Natural killer cell treated with Interleukin-12 subunit alpha and Interleukin-12 subunit beta and Interleukin-15 and Interleukin-18, amount 100 ng/mL, for 72 hours (primary cell): ENCODE measurements at places on chromosomes 5 and 9. TPM values are rescaled to one million over a fixed set of nuclear protein-coding genes. Genes with fewer than 3 reads are reported as not detected.

DNA sequence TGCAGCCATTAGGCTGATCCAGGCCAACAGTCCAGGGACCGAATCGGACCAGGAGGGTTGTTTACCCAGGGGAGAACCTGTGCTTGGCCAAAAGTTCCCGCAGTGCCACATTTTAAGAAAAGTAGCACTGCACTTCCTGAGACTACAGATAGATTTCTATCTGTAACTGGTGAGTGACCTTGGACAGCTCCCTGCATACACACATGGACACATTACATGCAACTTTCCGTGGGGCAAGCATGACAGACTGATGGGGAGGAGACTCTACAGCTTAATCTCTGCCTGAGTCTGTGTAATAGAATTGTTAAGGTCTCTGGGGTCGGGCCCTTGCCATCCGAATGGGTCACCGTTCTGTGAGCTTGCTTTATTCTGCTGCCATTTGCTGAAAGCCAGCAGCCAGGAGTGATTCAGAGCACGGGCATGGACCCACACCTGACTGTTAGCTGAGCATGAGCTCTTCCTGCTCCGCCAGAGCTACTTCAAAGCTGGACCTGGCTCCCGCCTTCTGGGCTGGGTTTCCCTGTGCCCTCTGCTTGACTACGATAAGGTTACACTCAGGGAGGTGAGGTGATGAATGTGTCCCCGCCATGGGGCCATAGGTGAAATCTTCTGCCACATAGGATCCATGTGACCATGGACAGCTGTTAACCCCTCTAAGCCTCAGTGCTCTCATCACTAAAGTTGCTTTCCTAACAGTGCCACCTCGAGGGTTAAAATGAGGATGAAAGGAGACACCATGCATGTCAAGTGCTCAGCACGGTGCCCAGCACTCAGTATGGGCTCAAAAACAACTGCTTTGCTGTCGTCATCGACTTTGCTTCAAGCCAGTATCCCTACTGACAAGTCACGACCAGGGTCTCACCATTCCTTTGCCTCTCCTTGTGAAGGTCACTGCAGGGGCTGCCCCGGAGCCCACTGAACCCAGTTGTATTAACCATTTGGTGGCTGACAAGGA lies 200.0 kb downstream of the MELK start:
- no peak for DNase-seq

GRCh38 chr5:12013351-12013750 lies 109.1 kb upstream of the CTNND2 start:
- DNase-seq: no peak

- DNase-seq: no peak
These were observed 84.2 kb upstream of the TNC start for GRCh38 chr9:115202181-115202580.

GRCh38 chr5:88060194-88060593 lies 208.5 kb downstream of the TMEM161B start:
- DNase-seq: no peak

GRCh38 chr5:56366986-56367385 lies 133.9 kb upstream of the ANKRD55 start:
- no peak for DNase-seq

- DNase-seq: no peak
These were observed 236.6 kb upstream of the RASEF start for GRCh38 chr9:83299571-83299970.

- no peak for DNase-seq
These were observed 442.0 kb downstream of the ACTL7B start for GRCh38 chr9:108413809-108414208.

- DNase-seq: no peak
These were observed 22.4 kb downstream of the CXXC5 start for GRCh38 chr5:139670369-139671095.

- no peak for DNase-seq
These were observed 357.0 kb downstream of the TLE4 start for GRCh38 chr9:79928661-79929223.

DNA sequence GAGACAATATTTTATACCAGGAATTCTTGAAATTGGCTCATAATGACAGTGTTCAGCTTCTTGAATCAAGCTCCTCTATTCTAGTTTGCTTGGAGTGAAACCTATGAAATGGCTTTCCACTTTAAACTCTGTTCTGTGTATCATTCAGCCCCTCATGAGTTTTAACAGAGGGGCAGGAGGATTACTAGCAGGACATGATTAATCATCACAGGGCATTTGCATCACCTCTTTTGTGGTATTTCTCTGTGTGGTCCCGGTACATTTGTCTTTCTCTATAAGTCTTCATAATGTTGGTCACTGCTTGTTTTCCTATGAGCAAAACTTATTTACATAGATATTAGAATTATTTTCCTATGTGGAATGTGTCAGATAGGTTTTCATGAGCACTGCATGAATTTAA lies 21.2 kb downstream of the CAST start:
- no peak for DNase-seq

EGFLAM gene
- total RNA-seq: not detected

SHISAL2B gene
- total RNA-seq: not detected

CMYA5 gene
- 0.64 TPM for total RNA-seq
